ENCODE measurements at places on chromosomes 1 and 21.

- peak; percentile 90 for DNase-seq
These were observed 9.9 kb downstream of the SNRPE start for GRCh38 chr1:203871114-203871880.

- DNase-seq = no peak
These were observed 114.5 kb downstream of the NUF2 start for GRCh38 chr1:163436140-163436812.

DNA sequence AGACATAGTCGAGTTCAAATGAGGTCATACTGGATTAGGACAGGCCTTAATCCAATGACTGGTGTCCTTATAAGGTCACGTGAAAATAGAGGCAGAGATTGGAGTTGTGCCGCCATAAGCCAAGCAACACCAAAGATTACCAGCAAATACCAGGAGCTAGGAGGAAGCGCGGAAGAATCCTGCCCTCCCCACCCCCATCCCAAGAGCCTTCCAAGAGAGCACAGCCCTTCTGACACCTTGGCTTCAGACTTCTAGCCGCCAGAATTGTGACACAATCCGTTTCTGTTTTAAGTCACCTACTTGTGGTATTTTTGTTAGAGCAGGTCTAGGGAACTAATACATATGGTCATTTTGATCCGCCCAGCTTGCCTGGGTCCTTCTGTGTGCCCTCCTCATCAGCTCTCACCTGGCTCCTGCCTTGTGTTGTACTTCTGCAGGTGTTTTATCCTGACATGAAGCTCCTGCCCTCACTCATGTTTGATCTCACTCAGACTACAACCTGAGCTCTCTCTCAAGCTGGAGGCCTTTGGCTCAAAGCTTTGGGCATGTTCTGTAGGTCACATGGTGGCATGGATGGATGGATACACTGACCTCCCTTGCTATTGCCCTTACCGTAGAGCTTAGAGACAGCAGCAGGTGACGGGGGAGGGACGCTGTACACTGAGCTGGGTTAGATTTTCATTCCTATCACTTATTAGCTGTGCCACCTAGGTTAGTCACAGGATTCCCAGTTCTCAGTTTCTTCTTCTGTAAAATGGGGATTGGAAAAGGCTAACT is 10.7 kb upstream of the NUAK2 start:
- no peak for DNase-seq

DNA sequence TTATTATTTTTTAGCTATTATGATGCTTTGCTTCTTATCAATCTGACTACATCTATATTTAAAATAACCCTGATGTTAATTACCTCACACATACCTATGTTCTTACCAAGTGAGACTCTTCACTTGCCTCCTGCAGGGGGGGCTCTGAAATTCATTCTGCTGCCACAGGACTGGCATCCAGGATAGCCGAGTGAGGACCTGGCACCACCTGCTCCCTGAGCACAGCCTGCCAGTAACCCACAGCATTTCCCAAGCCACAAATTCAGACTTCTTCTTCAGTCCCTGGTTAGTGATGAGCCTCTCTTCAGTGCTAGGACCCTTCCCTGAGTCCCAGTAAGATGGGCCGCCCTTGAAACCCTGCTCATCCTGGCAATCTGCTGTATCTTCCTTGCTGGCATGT is 296.5 kb upstream of the PLXNA2 start:
- DNase-seq = no peak

DNA sequence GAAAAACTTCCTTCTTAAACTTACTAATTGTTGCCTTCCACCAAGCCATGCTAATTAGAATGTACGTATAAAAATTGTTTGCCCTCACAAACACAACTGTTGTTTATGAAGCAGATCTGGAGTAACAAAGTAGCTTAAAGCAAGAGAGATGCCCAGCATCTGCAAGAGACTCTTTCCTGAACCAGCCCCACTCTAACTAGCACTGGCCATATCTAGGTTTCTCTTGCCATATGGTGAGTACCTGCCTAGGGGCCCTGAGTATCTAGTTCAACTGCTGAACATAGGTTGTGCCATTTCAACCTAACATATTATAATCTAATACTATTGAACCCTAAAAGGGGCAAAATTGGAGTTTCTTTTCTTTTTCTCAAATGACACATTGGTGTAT is 883.4 kb upstream of the B3GALT2 start:
- no peak for DNase-seq

DNA sequence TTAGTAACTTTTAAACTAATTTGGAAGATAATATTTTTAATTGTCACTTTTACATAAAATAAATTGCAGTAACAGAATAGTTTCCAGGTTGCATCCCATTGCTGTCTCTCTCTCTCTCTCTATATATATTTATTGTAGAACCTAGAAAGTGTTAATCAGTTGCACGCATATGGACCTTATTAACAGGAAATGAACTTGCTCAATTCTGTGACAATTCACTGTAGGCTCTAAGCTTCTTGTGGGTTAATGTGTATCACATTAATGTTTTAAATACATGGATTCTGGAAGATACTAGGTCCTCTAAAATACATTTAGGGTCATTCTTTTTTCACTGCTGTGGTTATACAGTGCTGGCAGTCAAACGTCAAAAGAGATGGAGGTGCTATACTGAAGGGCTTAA is 33.1 kb downstream of the LRRC71 start:
- no peak for DNase-seq

GRCh38 chr1:246278371-246278770 is 228.7 kb downstream of the SMYD3 start:
- no peak for DNase-seq

- no peak for DNase-seq
These were observed 19.2 kb downstream of the ETV3 start for GRCh38 chr1:157119008-157119407.
